GM12878 (cell line): ENCODE measurements at places on chromosomes 5 and 9.

GRCh38 chr9:129109952-129110739, 447 bp downstream of the CRAT start:
- DNase-seq = no peak

- DNase-seq = no peak
Observed at GRCh38 chr9:93594041-93594756, 17.8 kb downstream of the PHF2 start.

DNA sequence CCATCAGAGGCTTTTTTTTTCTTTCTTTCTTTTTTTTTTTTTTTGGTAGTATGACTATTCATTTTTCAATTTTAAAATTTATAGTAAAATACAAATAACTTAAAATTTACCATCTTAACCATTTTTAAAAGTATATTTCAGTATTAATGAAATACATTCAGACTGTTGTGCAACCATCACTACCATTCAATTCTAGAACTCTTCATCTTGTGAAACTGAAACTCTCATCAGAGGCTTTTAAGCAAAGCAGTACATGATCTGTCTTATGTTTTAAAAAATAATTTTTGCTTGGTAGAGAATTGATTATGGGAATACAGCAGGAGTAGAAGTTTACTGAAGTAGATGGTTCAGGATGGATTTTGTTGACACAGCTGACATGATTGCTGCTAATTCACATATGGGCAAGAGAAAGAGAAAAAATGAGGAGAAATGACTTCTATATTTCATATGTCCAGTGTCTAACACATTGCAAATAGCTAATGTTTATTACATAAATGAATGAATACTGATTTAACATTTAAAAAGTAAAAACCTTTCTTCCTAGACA, 13.4 kb downstream of the ELOVL7 start:
- no peak for DNase-seq

DNA sequence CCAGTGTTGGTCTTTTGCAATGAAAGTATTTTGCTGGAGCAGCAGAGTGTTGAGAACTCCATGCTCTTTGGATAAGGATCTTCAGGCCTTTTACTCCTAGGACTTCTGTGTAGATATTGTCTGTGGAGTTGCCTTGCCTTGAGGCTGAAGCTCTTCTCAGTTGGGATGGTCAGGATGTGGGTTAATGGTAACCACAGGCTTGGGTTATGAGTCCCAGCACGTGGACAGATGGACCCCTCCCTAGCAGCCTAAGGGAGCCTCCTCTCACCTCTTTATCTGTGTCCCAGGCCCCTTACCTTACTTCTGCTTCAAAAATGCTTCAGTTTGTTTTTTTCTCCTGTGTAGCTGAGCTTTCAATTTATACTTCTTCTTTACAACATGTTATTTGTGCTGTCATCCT, 109.9 kb downstream of the MEGF10 start:
- no peak for DNase-seq

GRCh38 chr5:14123974-14124482, 19.1 kb upstream of the TRIO start:
- no peak for DNase-seq

GRCh38 chr9:114484854-114485443, 20.3 kb downstream of the WHRN start:
- peak; percentile 80 for DNase-seq

- DNase-seq = no peak
Observed at GRCh38 chr9:135908754-135909204, 1.4 kb upstream of the CAMSAP1 start.

DNA sequence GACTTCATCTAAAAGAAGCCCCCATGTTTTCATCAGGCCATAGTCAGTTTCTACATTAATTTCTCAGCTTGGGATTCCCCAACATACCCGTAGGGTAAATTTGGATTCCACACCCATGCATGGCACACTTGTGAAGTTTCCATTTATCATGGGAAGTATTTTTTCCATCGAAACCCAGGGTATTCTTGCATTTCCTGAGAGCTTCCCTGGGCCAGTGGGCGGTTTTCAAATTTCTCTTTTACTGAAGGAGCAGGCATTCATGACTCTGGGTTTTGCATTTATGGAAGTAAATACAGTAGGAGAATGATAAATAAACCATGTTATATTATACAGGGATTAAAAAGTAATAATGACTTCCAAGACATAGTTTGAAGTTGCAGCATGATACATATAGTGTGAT, 93.0 kb upstream of the MAP3K1 start:
- no peak for DNase-seq

DNA sequence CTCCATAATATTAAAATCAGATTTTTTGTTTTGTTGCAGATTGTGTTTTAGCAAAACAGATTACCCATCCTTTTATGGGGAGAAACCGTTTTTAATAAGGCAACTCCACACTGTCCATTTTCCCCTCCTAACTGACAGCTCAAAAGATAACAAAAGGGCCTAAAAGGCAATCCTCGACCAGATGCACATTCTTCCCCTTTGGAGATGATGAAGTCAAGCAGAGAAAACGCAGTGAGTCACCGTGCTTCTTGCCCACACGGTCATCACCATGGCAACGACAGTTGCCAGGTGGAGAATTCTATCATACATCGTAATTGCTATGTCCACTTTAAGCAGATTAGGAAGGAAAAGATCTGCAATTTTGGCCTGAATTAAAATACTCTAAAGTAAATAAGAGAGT, 96.4 kb downstream of the DIRAS2 start:
- DNase-seq = no peak

GRCh38 chr9:135489188-135489906, 9.8 kb downstream of the PPP1R26 start:
- DNase-seq = no peak

- DNase-seq = no peak
Observed at GRCh38 chr5:143201589-143201988, 201.9 kb downstream of the NR3C1 start.

- no peak for DNase-seq
Observed at GRCh38 chr9:127209220-127209619, 55.4 kb upstream of the GARNL3 start.

- DNase-seq = no peak
Observed at GRCh38 chr9:16132513-16132912, 579.7 kb downstream of the CCDC171 start.

DNA sequence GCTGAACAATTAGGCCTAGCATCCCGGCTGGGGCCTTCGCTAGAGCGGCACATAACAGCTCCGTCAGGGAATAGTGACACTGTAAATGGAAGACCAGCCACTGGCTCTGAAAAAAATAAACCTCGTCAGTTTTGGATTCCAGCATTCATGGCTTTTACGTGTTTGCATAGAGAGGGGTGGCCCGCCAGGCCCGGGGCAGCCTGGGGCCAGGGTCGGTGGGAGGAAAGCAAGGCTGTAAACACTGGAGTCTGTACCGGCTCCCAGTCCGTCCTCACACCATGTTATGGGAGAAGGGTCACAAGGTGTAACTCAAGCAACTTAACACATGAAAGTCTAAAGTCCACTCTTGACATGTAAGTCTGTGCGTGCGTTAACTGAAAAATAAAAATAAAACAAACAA, 11.2 kb downstream of the CCNI2 start:
- DNase-seq = no peak

GRCh38 chr9:4068449-4068848, 231.4 kb downstream of the GLIS3 start:
- no peak for DNase-seq

- no peak for DNase-seq
Observed at GRCh38 chr9:34170237-34170991, 8.4 kb upstream of the UBAP1 start.

DNA sequence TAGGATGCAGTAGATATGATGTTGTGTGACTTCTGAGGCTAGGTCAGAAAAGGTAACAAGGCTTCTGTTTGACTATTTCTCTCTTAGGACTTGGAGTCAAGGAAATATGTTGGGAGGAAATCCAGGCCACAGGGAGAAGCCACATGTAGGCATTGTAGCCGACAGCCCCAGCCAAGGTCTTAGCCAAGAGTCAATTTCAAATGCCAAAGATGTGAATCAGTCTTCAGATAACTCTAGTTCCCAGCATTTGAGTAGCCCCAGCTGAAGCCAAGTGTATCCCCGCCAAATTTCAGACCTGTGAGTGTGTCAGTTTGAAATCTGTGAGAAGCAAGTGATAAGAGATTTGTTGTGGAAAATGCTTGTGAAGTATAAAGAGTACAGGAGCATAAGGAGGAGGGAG, 38.1 kb upstream of the ISL1 start:
- no peak for DNase-seq

DNA sequence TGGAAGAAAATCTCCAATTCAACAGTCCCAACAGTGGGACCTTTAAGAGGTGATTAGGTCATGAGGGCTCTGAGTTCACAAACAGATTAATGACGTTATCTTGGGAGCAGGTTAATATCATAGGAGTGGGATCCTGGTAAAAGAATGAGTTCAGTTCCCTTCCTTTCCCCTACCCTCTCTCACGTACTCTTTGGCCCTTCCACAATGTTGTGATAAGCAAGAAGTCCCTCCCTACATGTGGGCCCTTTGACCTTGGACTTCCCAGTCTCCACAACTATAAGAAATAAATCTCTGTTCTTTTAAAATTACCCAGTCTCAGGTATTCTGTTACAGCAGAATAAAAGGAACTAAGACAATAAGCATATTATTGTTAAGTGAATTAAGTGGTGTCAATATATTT, 37.8 kb downstream of the SLC38A9 start:
- DNase-seq = no peak

- no peak for DNase-seq
Observed at GRCh38 chr9:4549751-4550295, 59.6 kb downstream of the SLC1A1 start.

- no peak for DNase-seq
Observed at GRCh38 chr5:150209099-150209635, 19.3 kb downstream of the SLC6A7 start.

- DNase-seq = no peak
Observed at GRCh38 chr5:164153469-164154172, 648.2 kb downstream of the MAT2B start.
